ENCODE measurements at places on chromosomes 4 and X. TPM values are rescaled to one million over a fixed set of nuclear protein-coding genes. Genes with fewer than 3 reads are reported as not detected.

The P2RY10 gene
- not detected for total RNA-seq

The MND1 gene
- total RNA-seq = 5.1 TPM

The CT55 gene
- not detected for total RNA-seq

The PROM1 gene
- 43.5 TPM for total RNA-seq

The CXCR3 gene
- total RNA-seq = not detected

All from occipital lobe (tissue), 3 donors.